Activated CD4-positive, CD25-positive, alpha-beta regulatory T cell treated with anti-CD3 and anti-CD28 coated beads, Interleukin-2, amount 50 U/mL, for 72 hours (primary cell): ENCODE measurements at places on chromosomes 5 and 9.

- no peak for DNase-seq
These were observed 166.2 kb downstream of the AUH start for GRCh38 chr9:91195372-91196012.

DNA sequence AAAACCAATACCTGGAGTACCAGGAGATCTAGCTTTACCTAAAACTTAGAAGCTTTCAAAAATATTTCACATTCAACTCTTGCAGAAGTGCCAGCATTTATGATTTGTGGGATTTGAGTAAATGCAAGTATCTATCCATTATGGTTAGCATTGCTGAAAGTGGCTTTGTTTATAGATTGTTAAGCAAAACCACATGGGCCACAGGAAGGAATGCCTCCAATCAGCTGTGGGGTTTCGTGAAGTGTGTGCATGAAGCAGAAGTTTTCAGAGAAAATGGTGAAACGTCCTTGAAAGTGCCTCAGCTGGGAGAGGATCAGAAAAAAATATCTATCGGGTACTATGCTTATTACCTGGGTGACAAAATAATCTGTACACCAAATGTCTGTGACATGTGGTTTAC lies 4.2 kb downstream of the LECT2 start:
- no peak for DNase-seq

GRCh38 chr9:11757408-11757807 lies 935.8 kb upstream of the TYRP1 start:
- DNase-seq = no peak

GRCh38 chr9:28073270-28073669 lies 500.0 kb upstream of the C9orf72 start:
- no peak for DNase-seq
